Pulmonary artery endothelial cell (primary cell): ENCODE measurements at places on chromosomes 16 and 17. TPM values are rescaled to one million over a fixed set of nuclear protein-coding genes. Genes with fewer than 3 reads are reported as not detected.

Gene PRSS33
- total RNA-seq: not detected in 2 replicates

Gene CACNA1H
- total RNA-seq: 0.07 TPM in 1 of 2 replicates, not detected in the other

Gene KRT27
- not detected in 2 replicates for total RNA-seq

Gene NPIPA5
- total RNA-seq: 1.1 and 1.3 TPM in 2 replicates

Gene TERB1
- 0.07 TPM in 1 of 2 replicates, not detected in the other for total RNA-seq

Gene TMEM98
- 114 and 210 TPM in 2 replicates for total RNA-seq

Gene EVPL
- not detected in 2 replicates for total RNA-seq

Gene LDHD
- total RNA-seq: 1.1 and 1.6 TPM in 2 replicates

Gene SIAH1
- 22.0 and 28.4 TPM in 2 replicates for total RNA-seq

DNA sequence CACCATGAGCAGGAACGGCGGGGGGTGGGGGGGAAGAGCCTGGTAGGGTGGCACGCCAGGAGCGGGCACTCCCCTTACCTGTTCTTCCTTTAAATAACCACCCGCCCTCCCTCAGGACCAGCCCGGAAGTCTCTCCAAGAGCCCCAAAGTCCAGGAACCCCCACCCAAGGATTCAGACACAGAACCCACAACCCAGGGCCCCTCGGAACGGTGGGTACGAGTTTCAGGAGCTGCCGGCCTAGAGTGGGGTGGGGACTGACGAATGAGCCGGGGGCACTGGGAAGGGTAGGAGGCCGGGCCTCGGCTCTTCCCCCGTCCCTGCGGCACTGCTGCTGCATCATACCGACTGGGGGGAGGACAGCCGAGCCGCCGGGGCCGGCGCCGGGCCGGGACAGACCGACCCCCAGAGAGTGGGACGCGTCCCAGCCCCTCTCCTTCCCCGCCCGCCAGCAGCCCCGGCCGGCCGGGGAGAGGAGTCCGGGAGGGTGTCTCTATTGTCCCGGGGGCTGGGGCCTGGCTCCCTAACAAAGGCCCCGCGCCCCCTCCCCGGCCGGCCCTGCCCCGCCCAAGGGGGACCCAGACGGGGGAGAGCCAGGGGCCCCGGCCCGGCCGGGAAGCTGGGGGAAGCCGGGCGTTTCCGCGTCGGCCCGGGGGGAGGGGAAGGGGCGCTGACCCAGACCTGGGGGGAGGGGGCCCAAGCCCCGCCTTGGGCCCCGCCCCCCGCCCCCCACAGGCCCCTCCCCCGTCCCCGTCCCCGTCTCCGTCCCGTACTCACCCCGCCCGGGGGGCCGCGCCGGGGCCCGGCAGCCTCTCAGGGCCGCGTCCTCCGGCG is 747 bp downstream of the ATXN7L3 start:
- DNase-seq: no peak

DNA sequence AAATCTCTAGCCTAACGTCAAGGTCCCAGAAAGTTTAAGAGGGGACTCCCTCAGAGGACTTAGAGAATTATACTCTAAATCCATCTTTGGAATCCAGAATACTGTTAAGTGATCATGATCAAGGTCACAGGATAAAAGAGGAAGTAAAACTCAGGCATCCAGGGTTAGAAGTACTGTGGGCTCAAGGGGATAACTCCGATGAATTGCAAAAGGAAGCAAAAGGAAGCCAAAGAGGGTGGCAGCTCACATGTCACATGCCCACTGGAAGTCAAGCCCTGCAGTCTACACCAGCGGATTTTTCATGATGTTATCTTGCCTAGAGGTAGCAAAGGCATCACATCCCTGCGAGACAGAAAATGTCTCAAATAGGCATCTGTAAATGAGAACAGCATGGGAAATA is 3.8 kb downstream of the ZNF821 start:
- no peak for DNase-seq

- DNase-seq: no peak
Observed at GRCh38 chr17:58084317-58084981, 1.2 kb downstream of the DYNLL2 start.

- no peak for DNase-seq
Observed at GRCh38 chr16:86690970-86691369, 112.6 kb downstream of the FOXL1 start.

GRCh38 chr16:11350921-11351335 is 5.7 kb downstream of the RMI2 start:
- DNase-seq: no peak

- no peak for DNase-seq
Observed at GRCh38 chr16:74931445-74931844, 53.5 kb downstream of the WDR59 start.

DNA sequence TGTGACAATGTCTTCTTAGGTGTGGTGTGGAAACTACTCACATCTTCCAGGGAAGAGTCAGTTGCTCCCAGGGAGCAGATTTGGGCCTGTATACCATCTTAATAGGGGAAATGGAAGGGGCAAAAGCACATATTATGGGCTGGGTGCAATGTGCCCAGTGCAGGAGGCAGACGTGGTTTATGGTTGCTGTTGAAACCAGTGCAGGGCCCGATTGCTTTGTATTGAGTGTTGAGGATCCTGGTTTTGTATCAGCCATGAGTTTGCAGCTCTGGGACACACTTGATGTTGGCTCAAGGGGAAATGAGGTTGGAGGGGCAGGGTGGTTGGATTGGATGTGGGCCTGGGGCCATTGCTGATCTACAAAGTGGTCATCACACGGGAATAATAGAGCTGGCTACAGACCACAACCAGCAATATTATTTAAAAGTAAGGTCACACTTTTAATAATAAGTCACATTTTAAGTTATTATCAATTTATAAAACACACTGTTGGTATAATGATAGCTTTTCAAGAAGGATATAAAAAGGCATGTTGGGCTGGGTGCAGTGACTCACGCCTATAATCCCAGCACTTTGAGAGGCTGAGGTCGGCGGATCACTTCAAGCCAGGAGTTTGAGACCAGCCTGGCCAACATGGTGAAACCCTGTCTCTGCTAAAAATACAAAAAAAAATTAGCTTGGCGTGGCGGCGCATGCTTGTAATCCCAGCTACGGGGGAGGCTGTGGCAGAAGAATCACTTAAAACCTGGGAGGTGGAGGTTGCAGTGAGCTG is 302.4 kb downstream of the SEC14L1 start:
- no peak for DNase-seq

DNA sequence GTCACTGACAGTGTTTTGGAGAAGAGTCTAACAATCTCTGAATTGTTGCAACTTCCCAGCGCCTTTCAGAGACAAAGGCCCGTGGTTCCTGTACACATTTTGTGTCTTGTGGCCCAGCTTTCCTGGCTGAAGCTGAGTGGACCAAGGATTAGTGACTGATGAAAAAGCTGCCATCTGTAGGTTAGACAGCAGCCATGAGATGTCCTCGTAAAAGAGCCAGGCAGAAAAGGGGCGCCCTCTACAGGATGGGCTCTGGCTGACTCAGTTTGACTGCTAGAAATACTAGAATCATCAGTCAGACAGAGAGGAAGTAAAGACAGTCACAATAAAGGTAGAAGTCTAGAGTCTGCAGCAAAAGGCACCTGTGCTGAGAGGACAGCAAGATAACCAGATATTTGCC is 26.5 kb upstream of the NF1 start:
- DNase-seq: no peak

DNA sequence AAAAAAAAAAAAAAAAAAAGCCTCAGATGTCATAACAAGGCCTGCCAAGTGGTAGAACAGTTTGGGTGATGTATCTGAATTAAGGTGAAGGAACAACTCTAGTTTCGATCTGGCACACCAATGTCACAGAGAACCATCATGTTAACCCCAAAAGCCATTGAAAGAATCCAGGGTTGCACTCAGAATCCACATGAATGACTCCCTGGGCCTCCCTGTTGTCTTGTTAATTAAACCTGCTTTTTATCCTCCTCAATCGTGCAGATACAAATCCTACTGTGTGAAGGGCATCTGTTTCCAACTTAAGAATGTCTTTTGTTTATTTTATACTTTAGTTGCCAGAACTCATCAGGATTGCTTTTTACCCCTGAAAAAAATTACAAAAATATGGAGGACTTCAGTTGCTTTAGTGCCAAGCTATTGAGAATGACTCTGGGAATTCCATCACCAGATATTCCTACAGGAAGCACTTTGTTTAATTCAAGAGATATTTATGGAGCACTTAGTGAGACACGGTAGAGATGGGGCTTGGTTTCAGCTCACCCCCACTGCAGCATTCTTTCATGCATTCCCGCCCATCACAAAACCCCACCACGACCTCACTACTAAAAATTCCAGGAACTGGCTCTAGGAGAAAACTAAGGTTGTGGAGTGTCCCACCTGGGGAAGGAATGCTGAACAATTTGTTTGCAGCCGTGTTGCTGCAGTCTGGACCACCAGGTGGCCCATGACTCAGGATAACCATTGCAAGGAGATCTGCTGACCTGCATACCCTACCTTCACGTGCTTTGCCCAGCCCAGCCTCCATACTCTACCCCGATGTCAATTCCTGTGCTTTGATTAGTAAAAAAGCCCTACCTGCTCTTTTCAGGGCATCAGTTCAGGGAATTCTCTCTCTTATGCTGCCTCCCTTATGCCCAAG is 63.8 kb upstream of the GPRC5B start:
- no peak for DNase-seq

DNA sequence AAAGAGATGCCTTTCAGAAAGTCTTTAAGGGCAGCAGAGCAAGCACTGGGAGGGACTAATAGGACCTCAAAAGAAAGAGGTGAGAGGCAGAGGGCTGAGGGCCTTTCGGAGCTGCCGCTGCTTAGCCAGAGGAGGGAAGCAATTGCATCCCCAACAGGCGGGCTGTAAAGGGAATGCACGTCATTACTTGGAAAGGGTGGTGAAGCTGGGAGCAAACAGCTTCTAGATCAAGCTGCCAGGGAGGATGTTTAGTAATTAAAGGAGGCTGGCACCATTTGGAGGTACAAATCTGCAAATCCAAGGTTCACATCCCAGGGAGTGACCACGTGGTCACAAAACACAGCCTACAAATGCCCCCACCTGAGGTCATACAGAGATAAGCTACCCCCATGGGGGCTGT is 429.0 kb upstream of the RBFOX1 start:
- DNase-seq: no peak

- peak; percentile 73 for DNase-seq
Observed at GRCh38 chr17:63834431-63835166, 7.1 kb upstream of the FTSJ3 start.

GRCh38 chr17:79029327-79030009 is 5.5 kb downstream of the C1QTNF1 start:
- no peak for DNase-seq

DNA sequence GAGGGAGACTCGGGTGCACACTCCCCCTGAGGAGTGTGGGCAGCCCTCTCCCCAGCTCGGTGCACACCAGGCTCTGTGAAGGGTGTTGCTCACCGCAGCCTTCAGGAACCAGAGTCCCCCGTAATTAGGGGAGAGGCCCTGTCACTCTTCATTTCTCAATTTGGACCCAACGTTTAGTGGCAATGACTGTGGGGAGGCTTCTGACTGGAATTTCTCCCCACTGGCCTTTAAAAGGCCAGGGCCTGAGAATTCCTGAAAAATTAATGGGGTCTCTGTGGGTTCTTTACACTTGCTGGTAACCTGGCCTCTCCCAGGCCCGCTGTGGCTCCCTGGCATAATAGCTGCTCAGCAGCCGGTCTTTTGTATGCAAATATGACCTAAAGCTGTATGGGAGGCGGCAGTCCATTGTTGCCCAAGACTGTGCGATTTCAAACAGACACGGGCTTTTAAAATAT is 209.7 kb downstream of the MSI2 start:
- no peak for DNase-seq

- DNase-seq: peak; percentile 90
Observed at GRCh38 chr17:80791758-80792284, 199.8 kb upstream of the CHMP6 start.

GRCh38 chr16:53081686-53082407 is 27.1 kb downstream of the CHD9 start:
- no peak for DNase-seq

- peak; percentile 70 for DNase-seq
Observed at GRCh38 chr16:15682105-15682570, 32.1 kb downstream of the NDE1 start.

DNA sequence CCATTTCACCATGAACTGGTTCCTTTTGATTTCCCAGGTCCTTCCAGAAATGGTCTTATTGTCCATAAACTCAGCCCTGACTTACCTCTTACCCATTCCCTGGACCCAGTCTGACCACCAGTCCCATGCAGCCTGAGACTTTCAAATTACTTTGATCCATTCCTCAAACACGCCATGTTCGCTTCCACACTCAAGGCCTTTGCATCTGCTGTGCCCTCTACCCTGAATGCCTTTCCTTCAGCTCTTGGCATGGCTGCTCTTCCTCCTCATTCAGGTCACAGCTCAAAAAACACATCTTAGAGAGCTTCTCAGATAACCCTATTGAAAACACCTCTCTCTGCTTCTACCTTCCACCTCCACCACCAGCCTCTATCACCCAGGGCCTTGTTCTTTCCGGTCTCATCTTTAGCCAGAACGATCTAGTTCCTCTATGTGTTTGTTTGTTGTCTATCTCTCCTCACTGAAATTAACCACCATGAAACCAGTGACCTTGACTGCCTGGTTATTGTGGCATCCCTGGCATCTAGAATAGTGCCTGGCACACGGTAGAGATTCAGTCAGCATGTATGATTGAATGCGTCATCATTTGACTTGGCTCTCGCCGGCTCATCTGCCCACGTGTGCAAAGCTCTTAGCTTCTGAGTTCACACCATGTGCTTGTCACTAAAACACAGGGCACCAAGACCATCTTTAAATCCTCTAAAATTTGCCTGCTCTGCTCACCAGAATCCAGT is 12.8 kb downstream of the CRYM start:
- no peak for DNase-seq

DNA sequence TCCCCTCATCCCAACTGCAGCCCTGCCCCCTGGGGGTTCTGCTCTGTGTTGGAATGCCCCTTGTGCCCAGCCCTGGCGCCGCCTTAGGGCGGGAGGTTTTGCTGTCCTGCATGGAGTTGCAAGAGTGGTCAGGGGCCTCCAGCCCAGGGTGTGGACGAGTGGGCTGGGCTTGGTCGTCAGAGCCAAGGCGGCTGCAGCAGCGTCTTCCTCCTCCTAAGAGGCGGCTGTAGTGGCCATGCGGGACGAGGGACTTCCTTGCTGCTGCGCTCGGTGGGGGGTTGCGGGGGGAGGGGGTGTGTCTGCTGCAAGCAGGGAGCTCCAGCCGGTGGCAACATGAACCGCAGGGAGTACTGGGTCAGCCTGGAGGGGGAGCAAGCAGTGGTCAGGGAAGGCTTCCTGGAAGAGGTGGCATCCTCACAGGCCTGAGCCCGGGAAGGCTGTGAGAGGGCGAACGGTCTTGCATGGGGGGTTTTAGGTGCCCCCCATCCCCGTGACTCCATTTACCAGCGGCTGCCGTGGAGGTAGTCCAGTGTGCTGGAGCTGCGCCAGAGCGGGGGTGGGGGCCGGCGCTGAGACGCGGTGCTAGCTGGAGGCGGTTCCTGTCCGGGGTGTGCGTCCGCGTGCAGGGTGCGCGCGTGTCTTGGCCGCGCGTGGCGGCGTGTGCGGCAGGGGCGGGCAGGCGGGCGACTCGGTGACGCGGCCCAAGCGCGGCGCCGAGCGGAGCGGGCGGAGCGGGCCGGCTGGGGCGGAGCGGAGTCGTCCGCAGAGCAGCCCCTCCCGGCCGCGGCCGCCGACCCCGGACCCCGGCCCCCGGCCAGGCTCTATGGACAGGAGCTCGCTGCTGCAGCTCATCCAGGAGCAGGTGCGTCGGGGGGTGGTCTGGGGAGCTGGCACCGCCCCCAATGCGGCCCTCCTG is at the start of gene RHBDL1:
TSS of gene RHBDL1 (plus strand) at position 704 of the 916 bp plus-strand sequence. CDS start at position 824, 120 bp downstream.
- no peak for DNase-seq
